OCI-M1 (cell line): ENCODE measurements at places on chromosomes 3 and 15.

DNA sequence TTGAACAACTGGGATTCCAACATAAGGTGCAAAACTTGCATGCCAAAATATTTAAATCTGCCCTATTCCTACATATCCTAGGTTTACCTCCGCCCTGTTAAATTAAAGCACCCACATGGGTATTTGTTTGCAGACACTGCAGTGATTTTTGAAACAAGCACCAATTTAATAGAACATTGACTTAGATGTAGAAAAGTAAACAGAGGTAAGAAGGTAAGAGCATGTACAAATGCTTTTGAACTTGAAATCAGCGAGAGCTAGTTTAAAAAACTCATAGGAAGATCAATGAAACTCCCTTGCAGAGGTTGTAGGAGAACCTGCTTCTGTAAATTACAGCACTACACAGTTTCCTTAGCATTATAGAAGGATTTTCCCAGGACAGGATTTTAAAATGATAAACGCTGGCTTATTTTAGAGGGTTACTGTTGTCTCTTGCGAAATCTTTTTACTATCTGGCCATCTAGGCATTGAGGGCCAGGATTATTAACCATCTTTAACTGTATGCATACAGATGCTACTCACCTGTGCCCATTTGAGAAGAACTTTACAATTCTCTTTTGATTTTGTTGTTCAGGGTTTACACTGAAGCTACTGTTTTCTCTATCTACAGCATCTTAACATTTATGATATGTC lies 284.8 kb downstream of the FEZF2 start:
- no peak for DNase-seq

GRCh38 chr15:83546512-83546888 lies 99.4 kb downstream of the SH3GL3 start:
- no peak for DNase-seq

GRCh38 chr15:101063212-101063611 lies 144.1 kb downstream of the LRRK1 start:
- DNase-seq: no peak

DNA sequence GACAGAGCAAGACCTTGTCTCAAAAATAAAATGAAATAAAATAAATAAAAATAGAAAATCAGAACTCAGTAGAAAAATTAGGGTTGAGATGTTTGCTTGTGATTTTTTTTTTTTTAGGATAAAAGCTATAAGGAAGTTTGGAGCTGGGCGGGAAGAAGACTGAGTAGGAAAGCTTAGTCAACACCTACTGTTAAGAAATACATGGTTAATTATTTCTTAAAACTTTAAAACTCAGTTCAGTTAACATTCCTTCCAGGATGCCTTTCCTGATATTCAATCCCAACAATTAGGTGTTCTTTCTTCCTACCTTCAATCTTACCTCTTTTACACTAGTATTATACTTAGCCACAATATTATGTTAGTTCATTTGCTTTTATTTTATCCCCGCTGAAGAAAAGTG lies 246.2 kb downstream of the LSAMP start:
- no peak for DNase-seq

DNA sequence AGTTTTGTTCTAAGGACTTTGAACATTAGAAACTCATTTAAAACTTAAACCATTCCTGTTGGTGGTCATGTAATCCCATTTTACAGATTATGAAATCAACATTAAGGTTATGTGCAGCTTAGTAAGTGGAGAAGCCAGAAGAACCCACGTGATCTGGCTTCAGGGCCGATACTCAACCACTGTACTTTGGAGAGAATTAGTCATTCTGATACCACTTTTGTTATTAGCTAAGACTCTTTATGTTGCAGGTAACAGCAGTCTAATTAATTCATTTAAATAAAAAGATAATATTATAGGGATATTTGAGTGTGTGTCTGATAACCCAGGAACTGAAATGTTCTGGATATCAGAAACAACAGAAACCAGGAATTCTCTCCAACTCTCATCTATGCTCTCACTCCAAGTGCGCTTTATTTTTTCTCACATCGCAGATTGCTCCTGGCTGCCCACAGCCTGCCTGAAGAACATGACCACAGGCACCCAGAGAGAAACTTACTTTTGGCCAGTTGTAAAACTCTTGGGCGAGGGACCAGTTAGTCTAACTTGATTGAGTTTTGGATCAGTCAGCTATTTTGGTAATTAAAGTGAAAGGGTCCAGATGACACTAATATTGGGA lies 25.2 kb downstream of the UBE2E1 start:
- no peak for DNase-seq

DNA sequence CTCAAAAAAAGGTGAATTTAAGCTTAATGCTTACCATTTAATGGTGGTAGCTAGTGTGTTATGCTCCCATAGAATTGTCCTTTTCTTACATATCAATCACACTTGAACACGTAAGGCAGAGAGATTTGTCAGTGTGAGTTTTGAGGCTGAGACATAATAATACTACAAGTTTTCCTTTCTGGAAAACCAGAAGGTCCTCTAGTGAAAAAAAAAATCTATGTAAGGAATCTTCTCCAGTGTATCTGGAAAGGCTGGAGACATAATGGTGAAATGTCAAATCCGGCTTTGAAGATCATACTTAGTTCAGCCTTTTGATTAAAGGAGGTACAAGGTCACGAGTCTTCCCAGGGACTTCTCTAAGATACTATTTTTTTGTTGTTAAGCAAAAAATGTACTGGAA lies 3.4 kb downstream of the TSC22D2 start:
- peak; percentile 27 for DNase-seq

DNA sequence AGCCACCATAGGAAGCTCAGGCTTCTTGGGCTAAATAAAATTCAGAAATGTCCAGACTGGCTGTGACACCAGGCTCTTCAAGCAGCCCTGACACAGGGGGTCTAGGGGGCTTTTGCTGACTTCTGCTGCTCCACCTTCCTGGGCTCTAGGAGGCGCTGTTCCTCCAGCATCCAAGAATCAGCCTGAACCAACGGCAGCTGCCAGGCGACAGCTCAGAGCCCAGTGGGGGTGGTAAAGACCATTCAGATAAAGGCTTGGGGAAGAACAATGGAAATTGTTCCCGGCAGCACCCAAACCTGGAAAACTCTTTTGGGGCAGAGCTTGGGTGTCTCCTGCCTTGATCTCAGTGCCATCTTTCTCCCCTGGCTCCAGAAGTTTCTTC lies 21.6 kb upstream of the PSTPIP1 start:
- DNase-seq: peak; percentile 35

GRCh38 chr3:187935623-187936156 lies 190.4 kb upstream of the BCL6 start:
- no peak for DNase-seq

GRCh38 chr3:194521510-194522260 lies 34.9 kb upstream of the ATP13A3 start:
- no peak for DNase-seq

- no peak for DNase-seq
These were observed 88.6 kb upstream of the SPRED1 start for GRCh38 chr15:38164061-38164460.

DNA sequence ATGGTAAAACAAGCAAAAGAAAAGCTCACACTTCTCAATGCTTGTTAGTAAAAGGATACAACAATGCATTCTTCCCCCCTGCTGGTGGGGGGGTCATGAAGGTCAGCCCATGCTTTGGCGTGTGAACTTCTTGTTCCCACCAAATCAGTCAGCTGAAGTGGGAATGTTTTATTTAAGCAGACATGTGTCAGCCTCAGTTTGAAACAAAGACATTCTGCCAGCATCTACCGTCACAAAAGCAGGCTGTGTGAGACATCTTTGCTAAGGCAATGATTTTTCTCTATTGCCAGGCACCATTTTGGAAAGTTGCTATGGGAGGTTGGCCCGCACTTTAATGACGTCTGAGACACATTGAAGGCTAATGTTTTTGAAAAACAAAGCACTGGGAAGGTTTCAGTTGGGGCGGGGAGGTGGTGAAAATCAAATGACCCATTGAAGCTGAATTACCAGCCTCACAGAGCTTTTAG lies 206.6 kb downstream of the TLE3 start:
- DNase-seq: no peak

GRCh38 chr15:70274255-70274880 lies 176.7 kb upstream of the TLE3 start:
- DNase-seq: no peak

- DNase-seq: peak; percentile 3
These were observed 452 bp downstream of the TMEM158 start for GRCh38 chr3:45225465-45226205.

DNA sequence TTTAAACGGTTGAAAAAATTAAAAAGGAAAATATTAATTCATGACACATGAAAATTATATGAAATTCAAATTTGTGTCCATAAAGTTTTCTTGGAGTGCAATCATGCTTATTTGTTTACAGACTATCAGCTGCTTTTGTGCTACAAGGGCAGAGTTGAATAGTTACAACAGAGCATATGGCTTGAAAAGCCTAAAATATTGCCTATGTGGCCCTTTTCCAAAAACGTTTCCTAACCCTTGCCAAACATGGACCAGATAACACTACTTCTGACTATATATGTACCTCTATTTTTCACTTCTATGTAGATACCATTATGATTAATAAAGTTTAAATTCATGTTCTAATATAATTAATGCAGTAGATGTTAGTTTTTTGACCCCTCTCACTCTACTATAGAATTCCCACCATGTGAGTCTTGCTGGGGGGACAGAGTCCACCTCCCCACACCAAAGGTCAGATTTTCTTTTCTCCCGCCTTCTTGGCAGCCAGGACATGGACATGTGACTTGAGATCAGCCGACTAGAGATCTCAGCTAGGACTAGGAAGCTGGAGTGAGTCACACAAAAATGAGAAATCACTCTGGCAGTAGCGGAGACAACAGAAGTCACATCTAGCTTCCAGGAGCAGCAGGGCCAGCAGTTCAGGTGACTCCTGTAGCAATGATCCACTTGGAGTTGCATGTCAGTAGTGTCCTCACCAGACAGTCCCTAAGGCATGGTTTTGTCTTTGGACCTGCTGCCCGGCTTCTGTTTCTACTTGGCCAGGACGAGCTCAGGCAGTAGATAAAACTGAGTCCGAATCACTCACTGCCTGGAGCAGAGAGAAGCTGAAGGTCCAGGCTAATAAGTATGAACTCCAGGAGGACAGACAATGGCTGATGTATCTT lies 22.4 kb downstream of the CIAO2A start:
- DNase-seq: peak; percentile 17

GRCh38 chr3:34864011-34864410 lies 775.3 kb upstream of the ARPP21 start:
- DNase-seq: no peak

DNA sequence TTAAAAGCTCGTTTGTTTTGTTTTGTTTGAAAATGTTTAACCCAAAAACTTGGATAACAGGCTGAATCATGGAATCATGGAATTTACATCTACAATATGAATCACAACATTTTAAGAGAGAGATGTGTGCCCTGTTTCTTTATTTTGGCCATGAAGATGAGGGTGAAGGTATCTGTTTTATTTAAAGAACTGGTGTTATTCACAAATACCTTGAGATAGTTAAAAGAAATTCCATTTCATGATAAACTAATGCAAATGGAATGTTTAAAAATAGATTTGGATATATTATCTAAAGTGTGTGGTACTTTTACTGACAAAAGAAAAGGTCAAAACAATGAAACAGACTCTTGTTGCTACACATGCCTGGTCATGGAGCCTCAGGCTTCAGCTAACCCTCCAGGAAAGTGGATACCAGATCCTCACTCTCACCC lies 486.0 kb upstream of the CFAP20DC start:
- DNase-seq: no peak

DNA sequence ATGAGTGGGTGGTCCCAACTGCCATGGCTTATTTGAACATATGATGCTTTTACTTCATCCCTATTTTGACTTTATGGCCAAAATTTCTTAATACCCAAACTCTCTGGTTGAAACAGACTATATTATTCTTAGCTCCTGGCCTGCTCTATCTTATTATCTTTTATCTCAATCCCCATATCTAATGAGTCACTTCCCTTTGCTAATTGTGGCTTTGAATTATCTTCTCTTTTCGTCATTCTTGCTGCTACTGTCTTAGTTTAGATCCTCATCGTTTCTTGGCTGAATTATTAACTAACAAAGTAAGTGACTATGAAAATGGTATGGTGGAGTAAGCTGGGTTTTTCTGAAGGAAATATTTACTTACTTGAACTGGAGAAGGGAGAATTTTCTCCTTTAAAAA lies 28.2 kb upstream of the DNAJC19 start:
- DNase-seq: no peak

GRCh38 chr3:29245441-29245840 lies 35.4 kb upstream of the RBMS3 start:
- DNase-seq: no peak
